ENCODE measurements at places on chromosomes 1 and 21.
A peak's percentile ranks its signal among the peaks of the same experiment; 100 is the strongest.

GRCh38 chr1:244322791-244323521, 128.8 kb downstream of the ADSS2 start:
- DNase-seq: no peak

DNA sequence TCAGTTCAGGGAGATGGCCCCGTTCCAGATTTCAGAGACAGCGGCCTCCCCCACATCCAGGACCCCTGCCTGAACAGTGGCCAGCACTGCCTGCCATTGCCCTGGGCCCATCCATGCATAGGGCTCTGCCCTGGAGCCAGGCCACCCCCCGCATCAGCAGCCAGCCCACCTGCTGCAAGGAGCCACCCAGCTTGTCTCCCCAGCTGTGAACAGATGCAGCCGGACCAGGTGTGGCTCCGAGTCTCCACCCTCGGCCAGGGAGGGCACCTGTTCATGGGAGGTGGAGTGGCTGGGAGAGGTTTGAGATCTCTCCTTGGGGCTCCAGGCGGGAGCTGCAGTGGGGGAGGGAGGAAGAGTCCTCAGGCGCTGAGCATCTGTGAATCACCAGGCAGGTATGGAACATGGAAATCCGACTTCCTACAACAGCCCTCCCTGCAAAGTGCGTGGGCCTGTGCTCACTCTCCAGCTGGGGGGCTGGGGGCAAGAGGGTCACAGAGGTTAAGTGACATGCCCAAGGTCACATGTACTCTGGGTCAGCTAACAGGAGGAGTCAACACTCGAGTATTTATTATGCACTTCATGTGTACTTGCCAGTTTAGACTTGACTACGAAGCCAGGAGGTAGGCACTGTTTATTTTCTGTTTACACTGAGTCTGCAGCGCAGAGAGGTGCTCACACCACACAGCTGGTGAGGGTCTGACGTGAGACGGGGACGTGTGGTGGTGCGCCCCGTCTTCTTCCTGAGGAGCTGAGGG, 4.8 kb upstream of the HES5 start:
- DNase-seq: no peak

- no peak for DNase-seq
Observed at GRCh38 chr1:218846181-218846580, 327.5 kb upstream of the LYPLAL1 start.

DNA sequence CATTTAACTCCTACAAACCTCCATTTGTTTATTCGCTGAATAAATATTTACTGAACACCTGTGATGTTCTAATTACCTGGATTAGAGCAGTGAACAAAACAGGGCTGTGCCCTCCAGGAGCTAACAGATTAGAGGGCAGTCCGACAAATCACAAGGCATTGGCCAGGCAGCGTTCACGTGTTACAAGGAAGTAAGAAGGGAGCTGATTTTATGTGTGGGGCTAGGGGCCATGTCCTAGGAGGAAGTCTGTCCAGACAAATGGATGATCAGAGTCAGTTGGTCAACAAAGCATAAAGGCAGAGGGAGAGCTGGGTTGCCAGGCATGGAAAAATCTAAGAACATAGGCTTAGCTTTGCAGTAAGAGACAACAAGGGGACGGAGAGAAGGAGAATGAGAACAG, 57.3 kb upstream of the BACE2 start:
- no peak for DNase-seq

DNA sequence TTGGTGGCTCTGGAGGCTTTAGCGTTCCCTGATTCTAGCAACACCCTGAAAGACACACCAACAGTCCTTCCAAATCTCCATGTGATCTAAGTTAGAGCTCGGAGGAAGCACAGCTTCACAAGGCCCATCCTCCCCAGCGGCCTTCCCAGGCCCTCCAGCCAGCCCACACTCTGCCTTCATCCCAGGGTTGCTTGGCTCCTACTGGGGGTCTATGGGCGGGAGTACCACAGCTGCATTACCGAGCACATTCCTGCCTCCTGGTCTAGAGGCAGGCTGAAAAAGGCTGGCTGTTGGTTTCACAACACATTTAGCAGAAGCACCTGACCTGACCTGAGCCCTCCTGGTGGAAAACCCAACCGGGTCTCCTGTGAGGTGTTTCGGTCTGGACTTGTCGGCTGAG, 54.7 kb upstream of the TRIM67 start:
- DNase-seq: no peak

DNA sequence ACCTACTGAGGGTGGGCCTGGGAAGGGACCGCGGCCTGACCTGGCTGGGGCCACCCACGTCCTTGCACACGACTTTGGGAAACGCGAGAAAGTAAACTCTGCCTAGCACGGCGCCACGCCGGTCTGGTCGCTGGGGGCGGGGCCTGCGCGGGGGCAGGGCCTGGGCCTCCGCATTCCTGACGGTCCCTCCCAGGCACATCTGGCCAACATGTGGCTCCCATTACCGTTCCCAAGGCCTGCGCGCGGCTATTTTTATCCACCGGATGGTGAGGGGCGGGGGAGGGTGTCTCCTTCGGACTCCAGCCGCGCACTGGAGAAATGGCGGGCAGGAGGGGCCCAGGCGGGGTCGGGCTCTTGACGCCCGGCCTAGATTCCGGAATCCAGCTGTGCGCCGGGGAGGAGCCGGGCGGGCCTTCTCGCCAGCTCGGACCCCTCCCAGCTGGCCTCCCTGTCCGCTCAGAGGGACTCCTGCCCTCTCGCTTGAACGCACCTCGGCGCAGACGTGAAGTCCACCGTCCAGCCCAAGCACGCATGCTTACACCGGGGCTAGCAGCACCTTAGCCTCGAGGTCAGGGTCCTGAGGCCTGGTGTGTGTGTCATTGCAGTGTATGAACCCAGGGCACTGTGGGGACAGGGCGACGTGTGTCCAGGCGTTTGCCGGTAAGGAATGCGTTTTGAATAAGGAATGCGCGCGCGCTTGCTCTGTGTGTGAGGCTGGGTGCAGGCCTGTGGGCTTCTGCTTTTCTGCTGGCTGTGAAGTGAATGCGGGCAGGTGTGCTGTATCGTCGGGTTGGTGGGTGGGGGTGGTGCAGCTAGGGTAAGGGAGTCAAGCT, 2.1 kb downstream of the EVA1B start:
- no peak for DNase-seq

- DNase-seq: no peak
Observed at GRCh38 chr1:97870589-97870988, 50.2 kb downstream of the DPYD start.

GRCh38 chr21:21688889-21689288, 690.7 kb downstream of the NCAM2 start:
- DNase-seq: peak; percentile 2

- no peak for DNase-seq
Observed at GRCh38 chr1:3312898-3313575, 141.4 kb upstream of the ARHGEF16 start.

DNA sequence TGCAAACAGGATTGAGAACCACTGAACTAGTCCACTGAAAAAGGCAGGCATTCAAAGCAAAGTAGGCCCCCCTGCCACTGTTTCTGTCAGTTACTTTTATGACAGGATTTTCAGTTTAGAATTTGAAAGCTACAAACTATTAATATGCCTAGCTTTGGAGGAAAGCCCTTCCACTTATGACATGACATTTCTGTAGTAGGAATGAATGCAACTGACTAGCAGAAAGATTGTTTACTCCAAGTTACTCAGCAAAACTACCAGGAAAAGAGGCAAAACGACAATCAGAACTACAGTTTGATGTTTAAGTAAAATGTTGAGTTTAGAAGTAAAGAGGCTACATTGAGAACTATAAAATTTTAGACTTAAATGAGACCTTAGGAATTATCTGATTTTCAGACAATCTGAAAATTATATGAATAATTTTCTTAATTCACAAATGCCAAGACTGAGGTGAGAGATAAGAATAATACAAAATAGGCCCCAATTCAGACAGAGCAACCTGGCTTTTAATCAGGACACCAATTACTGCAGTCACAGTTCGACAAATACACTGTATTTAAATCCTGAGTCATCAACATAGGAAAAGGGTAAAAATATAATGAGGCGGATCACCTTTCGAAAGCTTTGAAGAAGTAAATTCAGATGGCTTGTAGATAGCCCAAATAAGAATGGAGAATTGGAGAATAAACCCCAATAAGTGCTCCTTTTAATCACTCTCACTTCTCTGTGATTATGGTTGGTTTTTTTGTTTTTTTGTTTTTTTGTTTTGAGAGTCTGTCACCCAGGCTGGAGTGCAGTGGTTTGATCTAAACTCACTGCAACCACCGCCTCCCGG, 2.2 kb downstream of the PRKAB2 start:
- DNase-seq: no peak

DNA sequence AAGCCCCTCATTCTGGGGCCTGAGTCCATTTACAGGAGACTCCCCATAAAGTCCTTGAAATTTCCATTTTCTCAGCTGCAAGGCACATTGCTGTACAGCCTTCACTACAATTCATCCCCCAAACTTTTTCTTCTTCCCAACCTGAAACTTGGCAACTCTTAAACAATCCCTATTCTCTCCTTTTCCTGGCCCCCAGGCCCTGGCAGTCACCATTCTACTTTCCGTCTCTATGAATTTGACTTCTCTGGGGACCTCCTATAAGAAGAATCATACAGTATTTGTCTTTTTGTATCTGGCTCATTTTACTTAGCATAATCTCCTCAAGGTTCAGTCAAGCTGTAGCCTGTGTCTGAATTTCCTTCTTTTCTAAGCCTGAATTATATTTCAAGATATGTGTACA, 332.9 kb downstream of the PCP4 start:
- no peak for DNase-seq

DNA sequence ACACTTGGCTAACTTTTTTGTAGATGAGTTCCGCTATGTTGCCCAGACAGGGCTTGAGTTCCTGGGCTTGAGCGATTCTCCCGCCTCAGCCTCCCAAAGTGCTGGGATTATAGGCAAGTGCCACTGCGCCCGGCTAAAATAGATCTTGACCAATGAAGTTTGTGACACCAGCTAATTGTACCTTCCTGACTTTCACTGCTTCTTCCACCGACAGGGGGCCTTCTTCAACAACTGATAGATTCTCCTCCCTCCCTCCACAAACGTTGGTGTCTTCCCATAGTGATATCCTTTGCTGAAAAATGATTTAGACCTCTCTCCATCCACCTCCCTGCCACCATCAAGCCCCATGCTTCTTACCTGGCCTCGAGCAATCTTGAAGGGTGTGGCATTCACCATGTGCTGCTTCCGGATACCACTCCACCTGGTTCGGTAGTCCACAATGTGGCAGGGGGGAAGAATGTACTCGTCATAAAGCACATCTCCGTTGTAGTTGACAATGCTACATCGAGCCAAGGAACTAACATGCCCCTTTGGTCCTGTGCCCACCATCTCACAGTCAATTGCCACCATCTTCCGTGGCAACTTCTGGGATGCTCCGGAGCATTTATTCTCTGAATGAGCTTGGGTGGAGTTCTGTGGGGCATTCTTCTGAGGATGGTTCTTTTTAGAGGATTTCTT, 1.6 kb upstream of the METTL25B start:
- DNase-seq: peak; percentile 79
